ENCODE measurements at places on chromosomes 1 and 21.
A peak's percentile ranks its signal among the peaks of the same experiment; 100 is the strongest.

GRCh38 chr21:35940074-35940927 is 120.0 kb downstream of the SETD4 start:
- DNase-seq, result no peak

GRCh38 chr21:35974775-35975174 is 85.6 kb downstream of the SETD4 start:
- DNase-seq, result no peak

GRCh38 chr1:159429074-159429861 is 2.7 kb upstream of the OR10J4 start:
- DNase-seq, result no peak

DNA sequence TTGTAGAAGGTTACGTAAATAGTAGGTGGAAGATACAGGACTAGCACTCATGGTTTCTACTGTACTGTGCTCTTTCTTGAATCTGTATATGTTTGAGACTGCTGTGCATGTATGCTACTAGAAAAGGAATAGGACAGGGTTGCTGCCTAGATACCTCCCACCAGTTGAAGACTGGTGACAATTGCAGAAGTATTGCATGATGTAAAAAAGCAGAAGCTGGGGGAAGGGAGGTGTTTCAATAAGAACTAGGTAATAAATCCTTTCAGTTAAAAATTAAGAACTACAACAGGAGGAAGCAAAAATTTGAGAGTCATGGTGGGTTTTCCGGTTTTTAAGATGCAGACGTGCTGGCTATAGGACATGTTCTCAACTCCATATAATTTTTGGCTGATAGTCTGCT is 88.1 kb downstream of the CCDC30 start:
- no peak for DNase-seq

DNA sequence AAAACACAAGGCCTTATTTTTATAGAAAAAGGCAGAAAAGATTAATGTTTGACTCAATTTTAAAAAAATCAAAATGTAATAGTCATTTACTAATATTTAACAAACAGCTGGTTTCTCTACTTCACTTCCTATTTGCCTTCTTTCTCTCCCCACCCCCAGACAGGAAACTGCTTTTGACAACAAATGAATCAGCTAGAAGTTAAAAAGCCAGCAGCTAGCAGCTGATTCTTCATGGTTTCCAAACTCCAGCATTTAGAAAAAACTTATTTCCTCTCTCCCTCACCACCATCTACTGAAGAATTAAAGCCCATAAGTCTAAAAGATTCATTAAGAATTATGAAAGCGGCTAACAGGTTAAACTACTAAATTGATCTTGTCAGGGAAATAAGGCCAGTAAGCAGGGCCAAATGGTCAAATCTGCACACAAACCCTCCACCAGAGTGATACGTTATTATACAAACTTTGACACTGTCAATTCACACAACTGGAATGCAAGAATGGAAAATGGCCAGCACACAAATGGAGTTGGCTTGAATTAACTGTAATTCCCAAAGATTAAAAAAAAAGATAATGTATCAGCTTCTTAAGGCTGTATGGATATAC is 4.0 kb downstream of the WDR26 start:
- DNase-seq, result peak; percentile 29

DNA sequence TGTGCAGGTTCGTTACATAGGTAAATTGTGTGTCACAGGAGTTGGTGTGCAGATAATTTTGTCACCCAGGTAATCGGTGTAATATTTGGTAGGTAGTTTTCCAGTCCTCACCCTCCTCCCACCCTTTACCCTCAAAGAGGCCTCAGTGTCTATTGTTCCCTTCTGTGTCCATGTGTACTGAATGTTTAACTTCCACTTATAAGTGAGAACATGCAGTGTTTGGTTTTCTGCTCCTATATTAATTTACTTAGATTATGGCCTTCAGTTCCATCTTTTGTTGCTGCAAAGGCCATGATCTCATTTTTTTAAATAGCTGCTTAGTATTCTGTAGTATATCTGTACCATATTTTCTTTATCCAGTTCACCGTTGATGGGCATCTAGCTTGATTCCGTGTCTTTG is 87.3 kb downstream of the RPS6KC1 start:
- no peak for DNase-seq

GRCh38 chr1:203720242-203720641 is 44.7 kb upstream of the LAX1 start:
- no peak for DNase-seq

DNA sequence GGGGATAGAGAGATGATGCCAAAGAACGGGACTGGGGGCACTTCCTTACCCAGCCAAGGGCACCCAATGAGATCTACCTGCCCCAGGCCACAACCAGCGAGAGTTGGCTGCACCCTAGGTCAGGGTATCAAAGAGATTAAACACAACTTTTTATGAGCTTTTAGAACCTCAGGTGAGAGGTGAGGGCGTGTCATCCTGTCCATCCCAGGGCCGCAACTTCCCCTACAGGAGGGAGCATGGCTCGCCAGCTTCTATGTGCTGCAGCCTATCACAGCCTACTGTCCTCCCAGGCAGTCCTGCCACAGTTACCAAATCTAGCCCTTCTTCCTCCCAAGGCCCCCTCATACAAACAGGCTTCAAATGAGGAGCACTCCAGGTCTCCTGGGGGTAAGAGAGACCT is 12.9 kb downstream of the TMEM9 start:
- DNase-seq, result no peak

GRCh38 chr1:168509210-168509609 is 34.6 kb downstream of the XCL2 start:
- DNase-seq, result no peak

- no peak for DNase-seq
Measured at GRCh38 chr1:219339466-219339865, 165.8 kb downstream of the LYPLAL1 start.

GRCh38 chr1:93972341-93972740 is 63.1 kb upstream of the GCLM start:
- no peak for DNase-seq

Measured in activated T-cell treated with anti-CD3 and anti-CD28 coated beads for 4 hours (primary cell).